ENCODE measurements at places on chromosomes 2 and 18.
A peak's percentile ranks its signal among the peaks of the same experiment; 100 is the strongest.

DNA sequence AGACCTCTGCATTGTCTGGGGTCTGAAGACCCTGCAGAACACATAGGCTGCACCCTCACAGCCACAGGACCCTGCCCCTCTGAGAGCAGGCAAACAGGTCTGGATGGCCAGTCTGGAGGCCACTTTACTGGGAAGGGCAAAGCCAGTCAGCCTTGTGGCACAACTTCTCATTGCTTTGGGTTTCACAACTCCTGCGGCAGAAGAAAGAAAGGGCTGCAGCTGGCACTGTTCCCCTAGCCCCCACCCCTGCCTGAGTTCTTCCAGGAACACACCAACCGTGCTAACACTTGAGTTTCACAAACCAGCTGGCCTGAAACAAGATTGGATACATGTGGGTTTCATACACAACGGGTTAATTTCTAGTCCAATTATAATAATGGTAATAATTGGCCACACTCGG, 276.5 kb upstream of the MGAT5 start:
- DNase-seq = peak; percentile 79

DNA sequence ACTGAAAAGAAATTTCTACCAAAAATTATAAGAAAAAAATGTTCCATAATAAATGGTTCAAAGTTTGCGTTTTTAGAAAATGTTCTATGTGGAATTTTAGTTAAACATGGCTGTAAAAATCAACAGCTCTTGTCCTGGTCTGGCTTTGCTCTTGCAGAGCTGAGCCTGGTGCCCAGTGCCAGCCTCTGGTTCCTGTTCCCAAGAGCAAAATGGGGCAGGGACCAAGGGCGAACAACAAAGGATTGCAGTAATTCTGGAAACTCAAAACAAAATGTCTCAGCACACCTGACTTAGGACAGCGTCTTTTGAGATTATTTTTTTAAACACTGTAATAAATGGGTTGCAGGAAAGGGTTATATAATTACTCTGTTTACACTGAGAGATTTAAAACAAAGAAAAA, 174.7 kb downstream of the ANAPC1 start:
- DNase-seq = no peak

DNA sequence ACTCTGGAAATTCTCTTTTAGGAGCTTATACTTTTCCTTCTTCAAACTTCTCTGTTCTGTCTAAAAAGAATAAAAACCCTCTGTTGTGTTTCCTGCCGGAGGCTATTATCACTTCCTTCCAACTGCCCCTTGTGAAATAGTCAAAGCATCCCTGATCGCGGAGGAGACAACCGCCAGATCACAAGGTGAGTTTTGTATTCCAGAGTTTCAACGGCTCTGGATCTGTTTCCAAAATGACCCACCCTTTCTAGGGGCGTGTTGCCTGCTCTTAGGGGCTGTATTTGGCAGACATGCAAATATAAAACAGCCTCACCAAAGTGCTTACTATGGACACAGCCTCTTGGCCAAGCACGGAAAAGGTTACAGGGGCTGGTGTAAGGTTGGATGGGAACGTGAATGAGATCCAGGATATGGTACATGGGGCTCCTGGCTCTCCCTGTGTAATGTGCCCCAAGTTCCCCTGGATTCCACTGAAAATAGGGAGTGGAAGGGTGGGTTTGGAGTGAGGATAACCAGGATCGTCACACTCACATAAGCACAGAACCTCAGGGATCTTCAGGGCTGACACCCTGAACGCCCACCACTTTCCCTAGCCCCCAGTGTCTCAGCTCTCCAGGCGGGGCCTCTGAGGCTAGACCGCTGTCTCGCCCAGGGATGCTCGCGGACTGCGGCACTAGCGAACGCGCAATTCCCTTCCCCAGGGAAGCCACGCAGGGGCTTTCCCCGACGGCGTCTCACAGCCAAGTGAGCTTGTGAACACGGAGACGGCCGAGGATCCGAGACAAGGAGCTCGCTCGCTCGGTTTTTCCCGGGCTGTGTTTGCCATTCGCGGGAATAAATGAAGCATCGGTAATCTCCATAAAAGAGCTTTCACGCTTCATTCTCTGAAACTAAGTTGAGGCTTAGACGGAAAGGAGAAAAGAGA, 14.4 kb downstream of the EN1 start:
- no peak for DNase-seq

DNA sequence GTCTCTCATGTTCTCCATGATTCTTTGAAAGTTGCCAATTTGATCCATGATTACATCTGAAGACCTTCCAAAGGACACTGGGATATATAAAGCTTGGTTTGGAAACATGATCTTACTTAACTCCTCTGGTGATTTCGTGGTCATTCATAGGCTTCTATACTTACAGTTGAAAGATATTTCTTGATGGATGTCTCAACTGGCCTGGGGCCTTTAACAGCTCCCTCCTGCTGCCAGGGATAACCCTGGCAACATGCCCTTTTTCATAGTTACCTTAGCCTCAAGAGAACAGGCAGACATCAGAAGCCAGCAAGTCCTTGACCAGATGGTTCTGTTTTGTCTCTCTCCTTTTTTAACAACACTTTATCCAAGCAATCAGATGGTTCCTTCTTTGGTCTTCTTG, 23.5 kb upstream of the MFF start:
- no peak for DNase-seq

DNA sequence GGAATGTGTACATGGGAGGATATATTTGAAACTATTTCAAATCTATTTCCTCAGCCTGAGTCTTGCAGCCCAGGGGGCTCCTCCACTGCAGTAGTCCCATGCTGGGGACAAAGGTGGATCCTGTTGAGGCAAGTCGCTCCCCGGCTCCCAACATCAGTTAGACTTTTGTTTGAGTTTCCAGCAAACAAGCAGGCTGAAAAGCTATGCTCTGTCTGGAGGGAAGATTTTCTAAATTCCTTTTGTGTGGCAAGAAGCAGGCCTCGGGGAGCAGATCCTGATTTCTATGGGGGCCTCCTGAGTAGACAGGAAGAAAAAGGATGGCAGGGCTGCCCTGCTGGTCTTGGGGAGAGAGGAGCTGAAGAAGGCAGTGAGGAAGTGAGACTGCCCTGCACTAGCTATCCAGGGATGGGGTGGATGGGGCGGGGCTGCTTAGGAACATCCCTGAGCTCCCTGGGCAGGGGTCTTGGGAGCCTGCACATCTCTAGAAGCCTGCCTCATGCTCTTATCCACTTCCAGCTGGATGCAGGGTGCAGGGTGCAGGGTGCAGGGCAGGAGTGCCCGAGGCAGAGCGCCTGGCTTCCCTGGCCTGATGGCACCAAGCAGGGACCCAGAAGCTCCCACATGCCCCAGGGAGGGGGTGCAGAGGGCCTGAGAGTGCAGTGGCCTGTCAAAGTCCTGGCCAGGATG, 6.0 kb upstream of the CIB4 start:
- no peak for DNase-seq

All from NCI-H1105 treated with DMSO at 0.1 percent for 48 hours (cell line).